ENCODE measurements at places on chromosomes 13 and 19.

- DNase-seq: no peak
Observed at GRCh38 chr13:49596221-49596620, 10.9 kb upstream of the RCBTB1 start.

- no peak for DNase-seq
Observed at GRCh38 chr19:52102782-52103181, 7.2 kb upstream of the ZNF841 start.

GRCh38 chr13:44132710-44133109 is 240.9 kb upstream of the SERP2 start:
- no peak for DNase-seq

- DNase-seq: no peak
Observed at GRCh38 chr13:49524740-49525501, 29.2 kb downstream of the PHF11 start.

GRCh38 chr19:3387645-3388589 is 21.5 kb downstream of the NFIC start:
- DNase-seq: no peak

GRCh38 chr13:79458436-79458835 is 22.5 kb upstream of the NDFIP2 start:
- no peak for DNase-seq

GRCh38 chr13:77781808-77782207 is 84.3 kb downstream of the SLAIN1 start:
- DNase-seq: no peak

DNA sequence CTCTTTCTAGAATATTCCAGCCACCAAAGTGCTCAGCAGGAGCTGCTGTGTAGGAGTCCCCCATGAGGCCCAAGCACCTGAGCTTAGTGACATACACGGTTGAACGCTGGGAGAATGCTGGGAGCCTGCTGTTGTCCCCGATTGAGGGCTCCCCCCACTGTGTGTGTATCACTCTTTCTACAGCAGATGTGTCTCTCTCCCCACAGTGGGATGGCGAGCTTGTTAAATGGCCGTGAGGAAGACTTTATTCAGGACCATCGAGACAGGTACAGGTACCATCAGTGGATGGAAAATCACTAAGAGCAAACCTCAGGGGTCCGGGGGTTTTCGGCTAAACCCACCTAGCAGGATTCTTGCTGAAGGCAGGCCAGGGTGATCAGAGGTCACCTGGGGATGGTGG is 22.7 kb downstream of the EPN1 start:
- DNase-seq: no peak

All from stimulated activated CD4-positive, alpha-beta T cell treated with anti-CD3 and anti-CD28 coated beads, Interleukin-4, amount 100 ng/mL, for 24 hours (primary cell).